ENCODE measurements at places on chromosomes 11 and 22.
A peak's percentile ranks its signal among the peaks of the same experiment; 100 is the strongest.

GRCh38 chr11:37110385-37110784 is 512.3 kb upstream of the RAG2 start:
- DNase-seq: no peak

- peak; percentile 64 for DNase-seq
Measured at GRCh38 chr22:35921777-35922176, 106.8 kb downstream of the RBFOX2 start.

GRCh38 chr11:110472858-110473257 is 43.1 kb downstream of the FDX1 start:
- no peak for DNase-seq

- no peak for DNase-seq
Measured at GRCh38 chr11:46662366-46662765, 38.1 kb downstream of the ARHGAP1 start.

DNA sequence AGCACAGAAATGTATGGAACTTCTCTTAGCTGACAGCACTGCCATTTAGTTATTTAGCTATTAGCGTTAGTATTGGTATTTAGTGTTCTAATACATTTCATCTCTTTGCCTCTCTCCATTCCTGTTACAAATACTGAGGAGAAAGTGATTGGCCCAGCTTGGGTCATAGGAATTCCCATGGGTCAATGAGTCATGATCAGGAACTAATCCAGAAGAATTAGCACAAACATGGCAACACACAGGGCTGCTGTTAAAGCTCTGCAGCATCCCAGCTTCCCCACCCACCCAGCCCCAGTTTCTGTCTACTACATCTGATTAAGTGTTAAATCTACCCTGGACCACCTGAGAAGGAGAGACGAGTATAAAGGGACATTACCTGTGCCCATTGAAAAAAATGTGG is 36.1 kb downstream of the PDGFD start:
- DNase-seq: no peak

DNA sequence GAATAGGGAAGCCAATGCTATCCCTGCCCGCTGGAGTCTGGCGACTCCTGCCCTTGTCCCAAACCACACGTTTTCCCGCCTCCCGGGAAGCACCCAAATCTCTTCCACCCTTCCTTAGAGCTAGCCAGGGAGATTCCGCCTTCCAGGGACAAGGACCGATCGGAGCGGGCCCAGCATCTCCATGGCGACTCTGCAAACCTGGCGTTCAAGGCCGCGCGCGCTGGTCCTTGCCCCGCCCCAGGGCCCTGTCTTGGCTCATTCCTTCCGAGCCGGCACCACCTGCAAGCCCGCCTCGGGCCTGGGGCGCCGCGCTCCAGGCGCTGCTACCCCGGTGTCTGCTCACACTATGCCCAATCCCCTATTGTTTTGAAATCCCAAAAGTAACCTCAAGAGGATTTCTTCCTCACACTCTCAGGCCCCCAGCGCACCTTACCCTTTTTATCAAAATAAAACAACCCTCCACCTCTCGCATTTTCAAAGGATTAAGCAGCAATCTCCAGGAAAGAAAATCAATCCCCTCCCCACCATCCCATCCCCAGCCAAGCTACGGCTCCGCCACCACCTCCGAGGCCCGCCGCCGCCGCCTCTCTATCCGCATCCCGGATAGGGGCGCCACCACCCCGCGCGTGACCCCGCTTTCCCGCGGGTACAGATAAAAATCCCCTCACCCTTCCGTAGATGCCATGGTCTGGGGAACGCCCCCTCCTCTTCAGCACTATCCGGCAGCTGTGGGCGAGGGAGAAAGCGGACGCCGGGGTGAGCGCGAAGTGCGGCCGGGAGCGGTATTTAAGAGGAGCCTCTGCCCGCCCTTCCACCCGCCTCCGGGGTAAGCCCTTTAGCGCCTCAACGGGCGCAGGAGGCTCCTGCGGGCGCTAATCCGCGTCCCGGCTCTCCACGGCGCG is 825 bp downstream of the SLC1A2 start:
- DNase-seq: no peak

DNA sequence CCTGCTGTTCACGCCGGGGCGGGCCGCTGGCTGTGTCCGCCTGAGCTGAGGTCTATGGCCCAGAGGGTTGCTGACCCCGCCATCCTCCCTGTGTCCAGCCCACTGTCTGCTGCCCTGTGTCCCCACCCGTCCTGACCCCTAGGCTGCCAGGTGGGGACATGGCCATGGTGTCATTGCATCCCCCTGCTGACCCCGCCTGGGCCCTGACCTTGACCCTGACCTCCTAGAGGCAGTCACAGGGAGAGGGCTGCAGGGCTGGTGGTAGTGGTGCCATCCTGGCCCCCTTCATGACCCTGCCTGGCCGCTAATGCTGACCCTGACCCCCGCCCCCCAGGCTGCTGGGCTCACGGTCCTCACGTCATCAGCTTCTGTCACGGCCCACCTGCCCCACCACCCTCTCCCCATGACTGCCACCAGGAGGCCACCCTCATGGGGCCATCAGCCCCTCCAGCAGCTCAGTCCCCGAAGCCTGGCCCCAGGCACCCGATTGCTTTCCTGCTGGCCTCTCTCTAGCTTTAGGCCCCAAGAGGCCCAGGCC is 285.9 kb downstream of the BRD1 start:
- DNase-seq: no peak

DNA sequence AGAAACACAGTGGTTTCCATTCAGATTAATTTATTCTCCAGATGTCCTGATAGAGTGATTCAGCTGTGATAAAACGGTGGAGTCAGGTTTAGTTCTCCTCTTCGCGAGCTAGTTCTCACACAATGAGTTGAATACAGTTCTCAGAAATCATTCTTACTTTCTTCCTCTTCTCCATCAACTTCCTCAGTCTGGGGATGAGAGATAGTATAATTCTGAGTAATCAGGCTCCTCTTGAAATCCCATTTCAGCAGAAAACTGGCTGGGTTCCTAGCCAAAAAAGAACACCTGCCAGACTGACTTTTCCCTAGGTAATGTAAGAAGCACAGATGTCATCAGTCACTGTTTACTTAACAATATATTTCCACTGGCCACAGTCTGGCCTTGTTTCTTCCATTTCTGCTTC is 76.7 kb downstream of the SVIP start:
- DNase-seq: no peak

Data from activated CD8-positive, alpha-beta memory T cell treated with anti-CD3 and anti-CD28 coated beads for 24 hours (primary cell).